ENCODE measurements at places on chromosomes 5 and 9.

DNA sequence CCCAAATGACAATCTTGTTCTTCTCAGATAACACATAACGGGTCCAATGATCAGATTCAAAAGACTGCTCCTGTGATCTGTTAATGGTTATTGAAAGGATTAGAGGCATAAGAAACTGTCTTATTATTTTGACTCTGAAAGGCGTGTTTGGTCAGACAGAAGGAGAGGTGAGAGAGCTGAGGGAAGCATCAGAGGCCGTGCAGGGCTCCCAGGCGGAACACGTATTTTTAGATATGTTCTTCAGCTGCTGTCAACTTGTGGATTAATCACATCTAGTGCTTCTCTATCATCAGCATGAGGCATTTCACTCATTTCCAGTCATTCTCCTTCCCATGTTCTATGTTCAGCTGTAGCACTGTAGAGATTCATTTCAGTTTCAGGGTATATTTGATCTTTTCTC lies 199.8 kb downstream of the MAPKAP1 start:
- no peak for DNase-seq

GRCh38 chr5:87313216-87313615 lies 45.5 kb downstream of the RASA1 start:
- no peak for DNase-seq

GRCh38 chr9:26205261-26205660 lies 527.0 kb upstream of the TUSC1 start:
- DNase-seq = no peak

GRCh38 chr9:123364241-123364824 lies 8.3 kb downstream of the CRB2 start:
- no peak for DNase-seq

DNA sequence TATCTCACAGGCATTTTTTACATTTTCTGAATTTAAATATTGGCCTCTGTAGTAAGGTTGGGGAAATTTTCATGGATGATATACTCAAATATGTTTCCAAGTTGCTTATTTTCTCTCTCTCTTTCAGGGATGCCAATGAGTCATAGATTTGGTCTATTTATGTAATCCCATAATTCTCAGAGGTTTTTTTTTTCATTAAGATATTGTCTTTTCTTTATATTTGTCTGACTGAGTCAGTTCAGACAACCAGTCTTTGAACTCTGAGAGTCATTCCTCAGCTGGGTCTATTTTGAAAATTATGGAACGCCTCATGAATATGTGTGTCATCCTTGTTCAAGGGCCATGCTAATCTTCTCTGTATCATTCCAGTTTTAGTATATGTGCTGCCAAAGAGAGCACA lies 223.2 kb downstream of the PCSK1 start:
- DNase-seq = no peak

DNA sequence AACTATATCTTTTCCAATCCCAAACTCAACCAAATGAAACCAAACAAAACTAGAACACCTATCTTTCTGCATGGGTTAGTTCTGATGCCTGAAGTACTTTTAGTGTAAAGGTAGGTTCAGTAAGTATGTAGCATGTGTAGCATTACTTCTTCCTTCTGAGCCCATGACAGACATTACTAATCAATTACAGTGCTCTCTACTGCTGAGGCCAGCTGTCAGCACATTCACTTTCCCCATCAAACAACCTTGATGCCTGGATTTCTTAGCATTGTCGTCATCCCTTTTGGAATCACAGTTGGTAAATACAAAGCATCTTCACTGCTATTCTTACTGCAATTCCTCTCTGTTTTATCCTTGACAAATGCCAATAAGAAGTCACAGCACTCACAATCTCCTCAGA lies 103.2 kb downstream of the PTTG1 start:
- DNase-seq = no peak

- DNase-seq = no peak
Observed at GRCh38 chr9:128026255-128026772, 40.8 kb downstream of the NAIF1 start.

- peak; percentile 99 for DNase-seq
Observed at GRCh38 chr9:97921959-97922724, at the start of gene TRMO. TSS of gene TRMO (minus strand) at chr9:97922500. CDS start at chr9:97922493, 7 bp downstream.

DNA sequence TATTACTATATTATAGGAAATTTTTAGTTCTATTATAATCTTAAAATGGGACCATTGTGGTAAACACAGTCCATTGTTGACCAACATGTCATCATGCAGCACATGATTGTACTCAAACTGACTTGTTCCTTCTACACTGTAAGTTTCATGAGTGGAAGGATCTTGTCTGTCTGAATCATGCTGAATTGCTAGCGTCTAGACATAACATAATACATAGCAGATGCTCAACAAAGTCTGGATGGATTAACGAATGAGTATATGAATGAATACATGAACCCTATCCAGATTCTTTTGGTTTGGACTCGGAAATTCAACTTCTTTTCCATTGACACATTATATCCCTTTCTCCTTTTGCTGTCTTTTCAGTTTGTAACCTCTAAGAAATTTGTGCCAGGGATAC lies 429.2 kb upstream of the SGCD start:
- no peak for DNase-seq

DNA sequence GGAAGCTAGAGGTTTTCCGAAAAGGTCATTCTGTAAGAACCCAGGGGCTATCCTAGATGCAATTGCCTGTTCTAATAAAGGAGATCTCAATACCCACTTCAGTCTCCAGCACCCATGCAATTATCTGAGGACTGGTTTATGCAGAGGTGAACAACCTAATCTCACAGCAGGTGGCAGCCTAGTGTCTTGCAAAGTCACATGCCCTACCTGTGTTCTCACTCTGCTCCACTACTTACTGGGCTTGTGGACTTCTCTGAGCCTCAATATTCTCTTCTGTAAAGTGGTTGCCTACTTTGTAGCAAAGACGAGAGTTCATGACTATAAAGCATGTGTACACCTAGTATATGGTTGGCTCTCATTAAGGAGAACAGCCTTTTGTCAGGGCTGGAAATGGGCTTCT lies 21.0 kb upstream of the ALDH1B1 start:
- peak; percentile 75 for DNase-seq

- DNase-seq = no peak
Observed at GRCh38 chr5:122156724-122157325, 27.5 kb downstream of the ZNF474 start.
